ENCODE measurements at places on chromosomes 1 and 21. TPM values are rescaled to one million over a fixed set of nuclear protein-coding genes. Genes with fewer than 3 reads are reported as not detected.

Gene NBPF6
- total RNA-seq: 0.26 TPM

Gene CSMD2
- total RNA-seq: not detected

Gene RWDD3
- total RNA-seq: 9.4 TPM

Gene KDF1
- total RNA-seq: not detected

Gene ASCL5
- 0.27 TPM for total RNA-seq

Gene SLC35D1
- 6.4 TPM for total RNA-seq

Gene OR2G6
- not detected for total RNA-seq

Gene FMO1
- not detected for total RNA-seq

Gene NLRP3
- not detected for total RNA-seq

Gene ETV3L
- not detected for total RNA-seq

Gene TCHH
- total RNA-seq: 0.19 TPM

Gene SPRR4
- total RNA-seq: not detected

Gene DMBX1
- 0.99 TPM for total RNA-seq

Gene CORT
- not detected for total RNA-seq

Gene C1orf53
- total RNA-seq: 6.6 TPM

Gene ADAMTSL4
- total RNA-seq: 4.8 TPM

Gene EXTL1
- total RNA-seq: not detected

Gene PLA2G2F
- not detected for total RNA-seq

Gene RGS8
- total RNA-seq: not detected

Gene NUCKS1
- 111 TPM for total RNA-seq

Gene AKR7A3
- total RNA-seq: 0.24 TPM

Gene CACNA1S
- not detected for total RNA-seq

Gene OR2T29
- not detected for total RNA-seq

Gene HPDL
- total RNA-seq: 3.0 TPM

Gene SLC22A15
- total RNA-seq: 0.74 TPM

Gene TRIM17
- total RNA-seq: not detected

Gene DCDC2B
- not detected for total RNA-seq

Gene CNKSR1
- total RNA-seq: 0.26 TPM

Gene CYP2J2
- not detected for total RNA-seq

Gene GPATCH2
- 4.9 TPM for total RNA-seq

Gene ACTL8
- total RNA-seq: 1.7 TPM

Gene FMOD
- total RNA-seq: 0.21 TPM

Gene S100A16
- 478 TPM for total RNA-seq

Gene ZNF683
- total RNA-seq: not detected

Gene CTXND2
- not detected for total RNA-seq

Gene ADAMTS5
- total RNA-seq: not detected

Gene VSIG8
- not detected for total RNA-seq

Gene PTPN22
- not detected for total RNA-seq

Gene UTS2
- not detected for total RNA-seq

Gene AMY2B
- 0.48 TPM for total RNA-seq

Gene KRTAP21-3
- not detected for total RNA-seq

Gene CAPZB
- 230 TPM for total RNA-seq

Gene INSRR
- total RNA-seq: not detected

Gene CCDC17
- 0.19 TPM for total RNA-seq

Measured in A549 treated with ZK216348 at 1 μM for 4 hours (cell line).